ENCODE measurements at places on chromosomes 5 and 9.

GRCh38 chr5:96880444-96881164, 4.3 kb downstream of the ERAP2 start:
- no peak for DNase-seq

GRCh38 chr5:135568923-135569360, 9.8 kb downstream of the CXCL14 start:
- no peak for DNase-seq

DNA sequence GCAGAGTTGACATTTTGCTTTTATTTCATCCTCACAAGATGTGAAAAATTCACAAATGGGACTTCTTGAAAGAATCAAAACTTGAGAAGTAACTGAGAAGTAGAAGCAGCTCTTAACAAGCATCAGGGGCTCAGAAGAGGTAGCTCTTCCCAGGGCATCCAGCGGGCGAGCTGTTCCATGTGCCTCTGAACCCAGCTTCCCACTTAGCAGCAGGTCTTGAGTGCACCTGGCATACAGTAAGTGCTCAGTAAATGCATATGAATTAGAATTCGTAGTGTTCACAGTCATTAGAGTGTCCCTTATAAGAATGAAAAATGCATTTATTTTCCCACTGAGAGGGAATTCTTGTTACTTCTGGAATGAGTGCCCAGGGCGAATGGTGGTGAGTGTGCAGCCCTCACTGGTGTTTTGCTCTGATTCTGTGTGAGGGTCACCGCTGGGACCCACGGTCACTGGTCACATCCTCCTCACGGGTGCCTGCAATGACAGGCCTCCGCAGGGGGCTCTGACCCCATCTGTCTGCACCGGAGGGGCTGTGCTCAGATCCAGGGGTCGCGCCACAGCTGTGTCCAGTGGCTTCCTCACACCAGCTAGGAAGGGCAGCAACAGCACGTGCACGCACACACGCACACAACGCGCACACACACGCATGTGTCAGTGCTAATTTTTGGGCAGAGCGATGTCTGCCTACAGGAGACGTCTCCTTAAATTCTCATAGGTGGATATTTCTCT, 26.9 kb downstream of the EXOC3 start:
- peak; percentile 17 for DNase-seq

- no peak for DNase-seq
Measured at GRCh38 chr9:99855467-99856176, 33.9 kb downstream of the NR4A3 start.

GRCh38 chr5:35644543-35644942, 26.9 kb downstream of the SPEF2 start:
- DNase-seq: no peak

DNA sequence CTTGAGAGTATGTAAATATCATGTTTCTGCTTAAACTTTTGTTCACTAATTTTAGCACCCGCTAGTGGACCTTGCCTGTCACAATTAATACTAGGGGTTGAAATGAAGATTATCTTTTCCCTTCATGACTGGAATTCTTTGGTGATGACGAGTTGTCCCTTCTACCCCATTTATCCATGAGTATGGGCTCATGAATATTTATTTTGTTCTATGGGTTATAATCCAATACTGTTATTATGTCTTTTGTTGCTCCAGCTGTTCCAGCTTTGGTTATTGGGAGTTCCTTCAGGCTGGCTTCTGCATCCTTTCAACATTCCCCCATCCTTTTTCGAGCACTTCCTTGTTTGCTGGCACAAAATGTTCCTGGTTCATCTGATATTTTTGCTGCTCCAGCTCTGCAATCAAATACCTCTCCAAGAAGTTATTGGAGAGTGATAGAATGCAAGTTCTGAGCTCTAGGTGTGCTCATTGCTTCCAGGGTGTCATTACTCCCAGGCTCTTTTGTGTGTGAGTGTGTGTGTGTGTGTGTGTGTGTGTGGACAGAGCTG, 19.7 kb upstream of the ARHGEF28 start:
- no peak for DNase-seq

- peak; percentile 53 for DNase-seq
Measured at GRCh38 chr5:7856855-7857254, 5.9 kb upstream of the CFAP90 start.

DNA sequence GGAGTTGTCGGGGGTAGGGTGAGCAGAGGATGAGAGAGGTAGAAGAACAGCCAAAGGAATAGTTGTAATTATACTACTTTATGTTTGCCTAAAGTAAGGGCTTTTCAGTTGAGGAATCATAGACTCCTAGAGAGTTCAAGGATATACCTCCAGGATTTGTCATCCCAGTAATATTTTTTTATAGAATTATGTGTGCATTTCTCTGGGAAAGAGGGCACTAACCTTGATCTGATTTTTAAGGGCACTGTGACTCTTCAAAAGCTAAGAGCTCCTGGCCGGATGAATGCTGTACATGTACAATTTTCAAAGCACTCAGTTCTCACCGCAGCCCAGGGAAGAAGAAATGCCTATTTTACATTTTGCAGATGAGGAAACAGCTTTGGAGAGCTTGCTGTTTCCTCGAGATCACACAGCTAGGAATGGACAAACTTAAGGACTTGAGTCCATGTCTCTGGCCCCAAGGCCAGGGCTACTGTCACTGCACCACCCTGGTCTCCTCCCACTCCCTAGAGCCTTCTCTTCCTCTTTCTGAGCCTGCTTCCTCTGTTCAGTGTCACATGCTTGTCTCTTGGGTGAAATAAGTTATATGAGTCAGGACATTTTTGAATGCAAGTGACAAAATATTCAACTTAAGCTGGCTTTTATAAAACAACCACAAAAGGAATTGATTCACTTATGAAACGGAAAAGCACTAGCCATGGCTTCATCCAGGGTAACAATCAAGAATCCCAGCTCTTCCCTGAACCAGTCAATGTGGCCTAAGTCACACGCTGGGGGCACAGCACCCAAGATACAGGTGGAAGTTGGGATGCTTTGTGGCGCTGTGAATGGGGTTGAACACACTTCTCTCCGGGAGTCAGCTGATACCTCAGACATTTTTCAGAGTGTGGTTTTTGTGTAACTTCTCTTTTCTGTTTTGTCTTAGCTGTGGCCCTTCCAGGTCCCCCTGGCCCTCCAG, 45.7 kb upstream of the TGFBR1 start:
- DNase-seq: no peak

DNA sequence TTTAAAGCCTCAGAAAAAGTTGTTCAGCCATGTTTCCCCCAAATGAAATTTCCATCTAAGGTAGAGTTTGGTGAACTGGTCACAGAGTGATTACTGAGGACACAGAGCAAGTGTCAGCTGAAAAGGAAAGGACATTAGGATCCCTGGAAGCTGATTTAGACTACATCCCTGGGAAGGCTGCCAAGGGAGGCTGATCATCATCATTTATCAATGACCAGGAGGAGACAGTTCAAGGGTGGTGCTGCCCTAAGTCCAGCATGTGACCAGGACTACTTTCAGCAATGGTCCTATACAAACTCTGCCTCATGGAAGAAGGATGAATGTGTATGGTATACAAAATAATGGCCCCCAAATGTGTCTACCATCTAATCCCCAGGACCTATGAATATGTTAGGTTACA, 120.6 kb downstream of the PIK3R1 start:
- DNase-seq: no peak

- DNase-seq: no peak
Measured at GRCh38 chr9:120852240-120853010, 9.7 kb upstream of the PSMD5 start.

DNA sequence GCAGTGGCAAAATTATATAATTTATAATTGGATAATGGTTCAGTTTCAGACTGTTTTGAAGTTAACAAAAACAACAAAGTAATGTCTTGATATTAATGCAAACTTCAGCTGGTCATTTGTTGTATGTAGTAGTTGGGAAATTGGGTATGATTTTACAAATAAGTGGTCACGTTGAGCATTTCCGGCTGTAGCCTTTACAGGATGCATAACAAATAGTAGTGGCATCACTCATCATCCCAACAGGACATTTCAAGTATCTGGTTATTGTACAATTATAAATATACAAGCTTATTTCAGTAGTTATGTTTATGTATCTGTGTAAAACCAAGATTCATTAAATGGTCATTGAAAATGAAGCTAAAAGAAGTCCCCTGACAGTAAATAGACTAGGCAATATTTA, 72.9 kb downstream of the SMIM15 start:
- DNase-seq: no peak

DNA sequence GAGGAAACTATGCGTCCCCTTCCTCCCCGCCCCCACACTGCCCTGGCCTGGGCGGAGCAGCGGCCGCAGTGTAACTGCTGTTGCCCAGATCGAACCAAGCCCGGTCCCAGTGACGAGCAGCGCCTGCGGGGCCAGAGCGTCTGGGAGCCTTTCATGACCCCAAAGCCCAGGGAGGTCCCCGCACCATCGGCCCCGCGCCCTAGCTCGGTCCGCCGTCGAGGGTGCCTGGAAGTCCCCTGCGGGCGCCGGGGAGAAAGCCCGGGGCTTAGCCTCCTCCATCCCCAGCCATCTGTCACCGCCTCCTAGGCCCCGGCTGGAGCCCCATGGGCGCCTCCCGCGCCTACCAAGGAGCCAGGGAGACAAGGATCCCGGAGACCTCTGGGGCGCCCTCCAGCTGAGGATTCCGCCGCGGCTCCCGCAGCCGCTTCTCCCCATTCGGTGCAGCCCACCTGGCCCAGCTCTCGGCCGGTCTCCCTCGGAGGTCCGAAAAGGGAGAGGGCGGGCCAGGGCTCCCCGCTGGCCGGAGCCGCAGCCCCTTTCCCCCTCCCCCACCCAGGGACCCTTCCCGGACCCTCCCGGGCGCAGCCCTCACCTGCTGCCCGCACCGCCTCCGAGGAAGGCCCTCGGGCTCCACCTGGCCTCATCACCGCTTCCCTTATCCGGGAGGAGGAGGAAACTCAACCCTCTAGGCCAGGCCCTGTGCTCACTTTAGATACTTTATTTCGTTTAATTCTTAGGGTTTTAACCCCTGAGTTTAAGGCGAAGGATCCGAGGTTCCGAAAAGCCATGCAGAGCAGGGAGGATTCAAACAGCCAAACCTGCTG, 45.6 kb downstream of the APTX start:
- DNase-seq: no peak

DNA sequence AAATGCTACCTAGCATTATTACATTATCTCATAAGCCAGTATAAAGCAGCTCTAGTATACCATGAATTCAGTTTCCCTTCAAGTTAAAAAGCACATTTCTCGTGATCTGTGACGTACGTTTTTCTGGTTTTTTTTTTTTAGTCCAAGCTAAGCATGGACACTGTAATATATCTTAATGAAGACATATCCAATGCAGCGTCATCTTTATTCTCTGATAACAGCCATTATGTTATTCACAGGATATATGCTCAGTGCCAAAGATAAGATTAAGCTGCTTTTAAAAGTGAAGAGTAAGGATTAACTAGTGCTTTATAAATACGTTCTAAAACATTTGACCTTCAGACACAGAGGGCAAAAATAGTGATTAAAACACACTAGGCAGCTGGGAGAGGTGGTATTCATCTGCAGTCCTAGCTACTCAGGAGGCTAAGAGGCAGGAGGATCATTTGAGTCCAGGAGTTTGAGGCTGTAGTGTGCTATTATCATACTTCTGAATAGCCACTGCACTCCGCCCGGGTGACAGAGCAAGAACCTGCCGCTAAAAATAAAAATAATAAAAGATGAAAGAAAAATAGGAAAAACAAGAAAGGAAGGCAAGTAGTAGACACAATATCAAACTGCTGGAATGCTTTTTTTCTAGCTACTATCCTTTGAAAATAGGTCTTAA, 7.7 kb downstream of the CSNK1A1 start:
- no peak for DNase-seq

DNA sequence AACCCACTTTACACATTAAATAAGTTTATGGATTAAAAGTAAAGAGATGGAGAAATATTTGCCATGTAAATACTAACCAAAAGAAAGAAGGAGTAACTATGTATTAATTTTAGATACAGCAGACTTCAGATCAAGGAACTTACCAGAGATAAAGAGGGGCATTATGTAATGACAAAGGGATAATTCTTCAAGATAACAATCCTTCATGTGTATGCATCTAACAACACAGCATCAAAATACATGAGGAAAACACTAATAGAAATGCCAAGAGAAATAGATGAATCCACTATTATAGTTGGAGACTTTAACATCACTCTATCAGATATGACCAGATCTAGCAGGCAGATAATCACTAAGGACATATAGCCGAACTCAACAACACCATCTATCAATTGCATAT, 149.8 kb upstream of the ANKRD55 start:
- no peak for DNase-seq

DNA sequence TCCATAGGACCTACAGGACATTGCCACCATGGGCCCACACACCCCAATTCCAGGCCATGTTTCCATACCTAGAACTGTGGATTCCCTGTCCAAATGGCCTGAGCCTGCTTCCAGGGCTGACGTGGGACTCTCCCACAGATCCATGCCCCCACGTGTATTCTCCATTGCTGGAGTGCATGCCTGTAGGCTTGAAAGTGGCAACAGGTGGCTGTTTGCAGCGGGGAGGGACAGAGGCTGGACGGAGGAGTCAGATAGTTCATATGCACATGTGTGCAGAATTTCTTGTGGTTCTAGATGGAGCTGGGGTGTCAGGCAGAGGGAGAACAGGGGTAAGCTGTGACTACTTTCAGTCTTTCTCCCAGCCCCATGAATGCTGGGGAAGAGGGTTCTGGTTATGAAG, 285.7 kb upstream of the ANKRD55 start:
- no peak for DNase-seq

DNA sequence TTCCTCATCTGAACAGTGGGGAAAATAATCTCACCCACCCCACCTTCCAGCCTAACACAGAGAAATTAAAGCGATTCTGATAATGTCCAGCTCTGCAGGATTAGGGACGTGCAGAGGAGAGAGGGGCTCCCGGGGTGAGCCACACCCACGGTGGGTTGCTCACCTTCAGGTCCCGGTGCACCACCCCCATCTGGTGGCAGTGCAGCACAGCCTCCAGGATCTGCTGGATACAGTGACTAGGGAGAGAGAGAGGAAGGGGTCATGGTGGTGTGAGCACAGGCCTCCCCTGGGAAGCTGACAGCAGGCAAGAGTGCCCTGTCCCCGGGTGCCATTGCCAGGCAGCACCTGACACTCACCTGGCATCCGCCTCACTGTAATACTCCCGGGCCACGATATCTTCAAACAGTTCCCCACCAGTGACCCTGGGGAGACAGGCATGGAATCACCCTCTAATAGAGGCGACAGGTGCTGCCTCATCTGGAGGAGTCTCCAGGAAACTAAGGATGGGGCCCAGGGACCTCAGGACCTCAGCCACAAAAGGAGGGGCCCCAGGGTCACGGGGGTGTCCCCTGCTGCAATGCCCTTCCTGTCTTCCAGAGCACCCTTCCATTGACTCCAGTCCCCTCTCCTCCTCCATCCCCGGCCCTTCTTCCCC, 33.0 kb downstream of the CAMK2A start:
- peak; percentile 60 for DNase-seq

DNA sequence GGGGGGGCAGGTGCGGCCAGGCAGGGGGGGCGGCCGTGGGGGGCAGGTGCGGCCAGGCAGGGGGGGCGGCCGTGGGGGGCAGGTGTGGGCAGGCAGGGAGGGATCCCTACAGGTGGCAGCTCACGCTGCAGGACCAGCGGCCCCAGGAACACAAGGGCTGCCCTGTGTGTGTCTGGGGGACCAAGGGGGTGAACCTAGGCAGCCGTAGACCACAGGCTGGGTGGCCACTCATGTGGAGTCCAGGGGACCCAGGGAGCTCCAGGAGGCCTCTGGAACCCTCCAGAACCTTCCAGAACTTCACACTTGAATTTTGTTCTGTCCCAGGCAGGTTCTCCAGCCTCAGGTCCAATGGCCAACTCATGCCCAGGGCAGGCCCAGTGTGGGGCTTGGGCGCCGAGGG, 51.6 kb upstream of the EGFL7 start:
- no peak for DNase-seq

All from glutamatergic neuron (in vitro differentiated cells).